ENCODE measurements at places on chromosomes 7 and 10.

DNA sequence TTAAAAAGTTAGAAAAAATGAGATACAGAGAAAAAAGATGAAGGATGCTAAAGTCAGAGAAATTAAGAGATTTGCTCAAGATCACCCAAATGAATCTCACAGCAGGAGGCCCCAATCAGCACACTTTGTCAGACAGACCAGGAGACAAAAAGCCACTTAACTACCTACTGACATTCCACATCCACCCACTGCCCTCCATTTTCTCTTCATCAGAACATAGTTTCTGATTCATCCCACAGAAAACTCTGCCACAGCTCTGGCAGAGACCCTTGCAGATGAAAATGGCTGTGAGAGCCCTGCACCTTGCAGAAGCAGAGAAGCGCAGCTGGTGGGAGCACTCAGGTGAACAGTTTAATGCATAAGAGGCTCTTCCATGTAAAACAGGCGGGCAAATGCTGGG is 26.6 kb downstream of the DGKI start:
- no peak for DNase-seq

DNA sequence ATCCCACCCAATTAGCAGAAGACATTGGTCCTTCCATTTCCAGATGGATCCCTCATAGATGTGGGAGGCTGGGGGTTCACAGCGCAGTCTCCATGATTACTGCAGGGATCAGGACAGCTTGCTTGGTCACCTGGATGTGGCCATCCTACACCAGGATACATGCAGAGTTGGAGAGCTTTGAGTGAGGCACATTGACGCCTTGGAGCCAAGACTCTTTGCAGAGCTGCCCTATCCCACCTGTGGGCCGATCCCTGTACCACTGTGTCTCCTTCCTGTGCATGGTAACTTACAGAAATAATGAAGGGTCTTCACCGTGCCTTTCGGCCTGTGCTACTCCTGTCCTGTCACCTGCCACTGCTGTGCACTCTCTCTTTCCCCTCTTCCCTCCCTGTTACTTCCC is 444.8 kb downstream of the GLRX3 start:
- DNase-seq, result no peak

GRCh38 chr7:27750316-27750715 is 10.4 kb downstream of the TAX1BP1 start:
- DNase-seq, result no peak

DNA sequence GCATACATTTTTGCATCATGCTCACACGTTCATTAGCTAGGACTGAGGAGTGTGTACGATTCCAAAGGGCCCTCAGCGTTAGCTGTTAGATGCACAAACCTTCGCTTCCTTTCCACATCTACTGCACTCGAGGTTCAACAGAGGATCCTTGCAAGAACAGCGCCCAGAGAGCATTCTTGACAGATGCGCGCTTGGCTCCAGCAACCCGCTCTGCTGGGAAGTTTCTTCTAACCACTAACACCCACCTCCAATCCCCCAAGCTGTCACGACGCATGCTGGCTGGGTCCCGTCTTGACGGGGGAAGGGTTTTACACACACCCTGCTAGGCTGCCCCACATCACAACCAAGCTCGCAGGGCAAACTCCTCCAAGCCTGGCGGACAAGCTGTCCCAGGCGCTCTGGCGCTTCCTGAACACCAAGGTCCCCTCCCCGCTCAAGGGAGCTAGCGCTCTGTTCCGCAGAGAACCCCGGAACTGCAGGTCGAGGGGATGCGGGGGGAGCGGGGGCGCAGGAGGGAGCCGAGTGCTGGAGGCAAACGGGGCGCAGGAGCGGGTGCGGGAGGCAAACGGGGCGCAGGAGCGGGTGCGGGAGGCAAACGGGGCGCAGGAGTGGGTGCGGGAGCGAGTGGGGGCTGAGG is 653 bp upstream of the ADRB1 start:
- DNase-seq, result peak; percentile 51

DNA sequence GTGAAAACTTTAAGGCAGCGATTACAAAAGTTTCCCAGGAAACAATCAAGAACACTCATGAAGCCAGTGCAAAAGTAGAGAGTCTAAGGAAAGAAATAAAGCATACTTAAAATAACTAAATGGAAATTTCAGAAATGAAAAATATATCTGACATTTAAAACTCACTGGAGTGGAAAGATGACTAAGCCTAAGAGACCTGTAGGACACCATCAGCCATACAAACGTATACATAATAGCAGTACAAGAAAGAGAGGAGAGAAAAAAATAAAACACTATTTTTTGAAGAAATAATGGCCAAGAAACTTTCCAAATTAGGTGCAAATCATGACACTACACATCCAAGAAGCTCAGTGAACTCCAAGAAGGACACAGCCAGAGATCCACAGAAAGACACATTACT is 5.4 kb upstream of the AKR1D1 start:
- DNase-seq, result no peak

- no peak for DNase-seq
Measured at GRCh38 chr7:32502728-32503127, 7.4 kb downstream of the AVL9 start.

DNA sequence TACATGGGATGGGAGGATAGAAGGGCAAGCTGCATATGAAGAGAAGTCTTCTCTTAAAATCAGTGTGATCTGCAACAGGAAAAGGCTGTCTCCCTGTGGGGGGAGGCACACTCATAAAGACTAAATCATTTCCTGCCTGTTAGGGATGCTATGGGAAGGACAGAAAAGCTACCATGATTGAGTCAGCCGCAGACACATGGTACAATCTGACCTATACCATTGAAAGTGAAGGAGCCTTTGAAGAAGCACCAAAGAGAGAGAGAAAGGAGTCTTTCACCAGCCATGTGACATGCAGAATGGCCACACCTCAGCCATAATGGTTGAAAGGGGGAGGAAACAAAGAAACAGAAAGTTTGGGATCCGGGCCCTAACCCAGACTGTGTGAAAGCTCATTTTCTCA is 29.1 kb downstream of the NUDCD3 start:
- DNase-seq, result no peak

- no peak for DNase-seq
Measured at GRCh38 chr10:19917751-19918478, 101.7 kb downstream of the PLXDC2 start.

DNA sequence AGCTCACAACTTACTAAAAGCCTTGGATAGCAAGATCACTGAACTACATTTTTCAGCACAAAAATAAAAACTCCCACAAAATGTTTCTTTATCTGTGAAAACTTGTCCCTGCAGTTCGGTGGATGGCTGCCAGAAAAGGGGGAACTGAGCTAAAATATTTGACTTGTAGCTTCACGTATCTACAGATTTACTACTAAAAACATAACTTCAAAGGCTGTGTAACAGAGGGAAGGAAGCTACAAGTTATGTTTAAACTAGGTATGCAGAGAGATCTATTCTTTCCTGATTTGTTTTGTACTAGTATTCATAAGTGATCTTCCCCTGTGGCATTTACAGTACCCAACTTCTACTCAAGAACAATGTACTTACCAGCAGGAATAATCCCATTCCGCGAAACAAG is 25.1 kb downstream of the SGCE start:
- DNase-seq, result no peak

DNA sequence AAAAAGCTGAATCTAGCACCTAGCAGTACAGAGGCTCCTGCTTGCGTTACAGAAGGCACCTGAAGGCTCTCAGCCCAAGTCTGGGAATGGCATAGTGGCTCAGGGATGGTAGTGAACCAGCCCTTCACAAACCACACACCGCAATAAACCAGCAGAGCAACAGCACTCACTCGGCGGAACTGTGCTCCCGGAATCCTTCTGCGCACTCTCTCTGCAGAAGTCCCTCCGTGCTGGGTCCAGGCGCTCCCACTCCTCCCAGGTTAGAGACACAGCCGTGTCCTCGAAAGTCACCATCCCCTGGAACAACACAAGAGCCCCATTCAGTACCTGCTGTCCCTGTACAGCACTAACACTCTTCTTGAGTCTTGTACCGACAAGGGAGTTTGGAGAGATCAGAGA is 1.5 kb downstream of the ZNF394 start:
- DNase-seq, result no peak

GRCh38 chr10:125802131-125802530 is 20.9 kb downstream of the UROS start:
- DNase-seq, result no peak

GRCh38 chr7:124934841-124935240 is 5.2 kb upstream of the POT1 start:
- no peak for DNase-seq

DNA sequence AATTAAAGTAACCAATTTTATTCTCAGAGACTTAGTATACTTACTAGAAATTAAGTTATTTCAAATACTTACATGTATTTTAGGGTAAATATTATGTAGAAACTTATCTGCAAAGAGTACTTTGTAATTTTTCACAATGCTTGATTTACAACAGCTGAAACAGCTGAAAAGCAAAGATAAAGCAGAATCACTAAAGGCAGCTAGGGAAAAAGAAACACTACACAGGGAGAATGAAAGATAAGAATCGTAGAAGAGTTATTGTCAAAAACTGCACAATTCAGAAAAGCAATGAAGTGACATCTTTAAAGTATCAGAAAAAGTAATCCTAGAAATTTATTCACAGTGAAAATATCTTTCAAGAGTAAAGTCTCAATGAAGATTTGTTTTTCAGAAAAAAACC is 69.7 kb upstream of the ZNF804B start:
- no peak for DNase-seq

DNA sequence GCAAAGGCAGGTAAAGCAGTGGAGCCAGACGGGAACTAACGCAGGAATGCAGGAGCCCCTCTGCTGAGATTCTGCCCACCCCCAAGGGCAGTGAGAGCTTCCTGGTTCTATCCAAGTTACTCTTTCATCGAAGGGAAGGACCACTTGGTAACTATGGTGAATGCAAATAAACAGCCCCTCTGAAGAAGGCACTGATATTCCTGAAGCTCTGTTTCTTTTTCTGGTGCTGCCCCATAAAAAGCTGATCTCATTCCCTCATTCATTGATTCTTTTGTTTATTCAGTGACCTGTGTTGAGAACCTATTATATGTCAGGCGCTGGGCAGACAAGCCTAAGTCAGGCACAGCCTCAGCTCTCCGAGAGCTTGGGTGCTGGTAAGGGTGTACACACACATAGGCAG is 217.3 kb downstream of the SNX10 start:
- no peak for DNase-seq
